NCI-H82 (cell line): ENCODE measurements at places on chromosomes 1 and 21.
A peak's percentile ranks its signal among the peaks of the same experiment; 100 is the strongest.

DNA sequence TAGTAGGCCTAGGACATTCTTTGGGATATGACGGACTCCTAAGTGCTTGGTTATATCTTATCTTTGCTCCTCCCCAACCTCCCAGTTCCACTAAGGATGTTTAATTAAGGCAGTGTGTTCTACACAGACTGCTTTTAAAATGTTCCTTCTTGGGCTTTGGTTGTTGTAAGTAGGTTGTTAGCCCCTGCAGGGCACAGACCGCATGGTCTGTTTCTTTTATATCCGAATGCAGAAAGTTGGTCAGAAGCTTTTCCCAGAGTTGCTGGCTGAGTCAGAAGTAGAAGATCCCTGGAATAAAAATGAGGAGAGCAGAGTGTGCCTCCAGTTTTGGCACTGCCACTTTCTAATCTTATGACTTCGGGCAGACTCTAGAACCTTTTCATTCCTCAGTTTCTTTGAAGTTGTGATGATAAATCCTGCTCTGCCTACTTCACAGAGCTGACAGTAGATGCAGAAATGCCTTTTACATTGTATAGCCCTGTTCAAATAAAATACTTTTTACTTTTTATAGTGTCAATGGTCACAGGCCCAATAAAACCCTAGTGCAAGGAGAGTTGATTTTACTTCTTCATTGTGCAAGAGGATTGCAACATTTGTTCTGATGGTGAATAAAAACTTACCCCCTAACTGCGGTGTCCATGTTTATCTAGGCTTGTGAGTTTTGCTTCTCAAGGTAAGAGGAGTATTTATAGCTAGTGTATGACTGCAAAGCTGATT lies 18.4 kb downstream of the FMN2 start:
- DNase-seq: no peak

GRCh38 chr1:188228623-188229022 lies 1399.9 kb downstream of the PLA2G4A start:
- DNase-seq: no peak

GRCh38 chr1:237503292-237503691 lies 387.4 kb downstream of the ZP4 start:
- DNase-seq: no peak

DNA sequence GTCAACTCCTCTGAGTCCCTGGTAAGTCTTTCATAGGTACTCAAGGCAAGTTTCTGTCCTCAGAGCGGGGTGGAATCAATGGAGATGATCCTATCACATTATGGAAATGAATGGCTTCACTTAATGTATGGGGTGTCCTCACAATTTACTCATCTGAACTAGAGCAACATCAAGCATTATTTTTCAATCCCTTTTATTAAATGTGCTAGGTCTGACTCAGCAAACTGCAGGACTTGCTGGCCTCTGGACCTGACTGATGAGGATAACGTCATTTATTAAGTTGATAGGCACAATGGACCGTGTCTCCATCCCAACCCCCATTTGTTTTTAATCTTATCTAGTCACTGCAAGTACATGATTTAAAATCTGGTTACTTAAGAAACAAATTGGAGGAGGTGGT lies 259.2 kb downstream of the NUF2 start:
- peak; percentile 33 for DNase-seq

DNA sequence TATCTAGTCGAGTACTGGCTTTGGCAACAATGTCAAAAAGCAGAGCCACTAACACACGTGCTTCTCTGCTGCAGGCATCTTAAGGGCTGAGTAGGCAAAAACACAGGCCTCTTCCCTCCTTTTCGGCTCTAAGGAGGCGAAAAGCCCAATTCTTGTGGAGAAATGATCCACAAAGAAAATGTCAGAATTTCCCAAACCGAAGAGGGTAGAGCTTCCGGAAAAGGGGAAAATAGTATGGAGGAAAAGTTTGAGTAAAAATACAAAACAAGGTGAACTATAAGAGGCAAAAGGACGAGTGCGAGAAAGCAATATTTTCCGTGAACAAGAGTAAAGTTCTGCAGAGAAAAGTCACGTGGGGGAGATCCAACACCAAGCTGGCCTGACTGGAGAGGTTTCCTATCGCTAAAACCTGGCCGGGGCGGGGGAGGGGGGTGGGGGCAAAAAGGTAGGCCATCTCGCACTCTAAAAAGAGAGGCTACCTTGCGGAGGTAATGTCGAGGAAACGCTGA lies 551 bp downstream of the ZRANB2 start:
- peak; percentile 64 for DNase-seq

- no peak for DNase-seq
Measured at GRCh38 chr1:74748960-74749359, 16.0 kb downstream of the TYW3 start.

GRCh38 chr1:98048751-98049325 lies 128.0 kb upstream of the DPYD start:
- peak; percentile 57 for DNase-seq
